ENCODE measurements at places on chromosomes 2 and 18.

DNA sequence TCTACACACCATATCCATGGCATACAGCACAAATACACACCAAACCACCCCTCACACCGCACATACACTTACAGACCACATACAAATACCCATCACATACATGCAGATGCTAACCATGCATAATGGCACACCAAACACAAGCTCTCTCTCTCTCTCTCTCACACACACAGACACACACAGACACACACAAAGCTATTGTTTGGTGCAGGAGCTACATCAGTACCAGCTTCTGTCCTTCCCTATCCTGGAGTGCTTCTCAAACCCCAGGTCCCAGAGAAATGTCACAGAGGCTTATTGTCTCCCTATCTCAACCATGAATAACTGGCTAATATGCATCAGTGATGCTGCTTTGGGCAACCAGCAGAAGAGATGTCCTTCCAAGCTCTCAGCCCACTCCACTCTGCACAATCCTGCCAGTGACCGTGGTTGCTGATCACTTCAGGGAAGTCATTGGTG lies 36.5 kb upstream of the ST3GAL5 start:
- no peak for DNase-seq

- no peak for DNase-seq
These were observed 408.7 kb upstream of the NRP2 start for GRCh38 chr2:205273627-205274026.

DNA sequence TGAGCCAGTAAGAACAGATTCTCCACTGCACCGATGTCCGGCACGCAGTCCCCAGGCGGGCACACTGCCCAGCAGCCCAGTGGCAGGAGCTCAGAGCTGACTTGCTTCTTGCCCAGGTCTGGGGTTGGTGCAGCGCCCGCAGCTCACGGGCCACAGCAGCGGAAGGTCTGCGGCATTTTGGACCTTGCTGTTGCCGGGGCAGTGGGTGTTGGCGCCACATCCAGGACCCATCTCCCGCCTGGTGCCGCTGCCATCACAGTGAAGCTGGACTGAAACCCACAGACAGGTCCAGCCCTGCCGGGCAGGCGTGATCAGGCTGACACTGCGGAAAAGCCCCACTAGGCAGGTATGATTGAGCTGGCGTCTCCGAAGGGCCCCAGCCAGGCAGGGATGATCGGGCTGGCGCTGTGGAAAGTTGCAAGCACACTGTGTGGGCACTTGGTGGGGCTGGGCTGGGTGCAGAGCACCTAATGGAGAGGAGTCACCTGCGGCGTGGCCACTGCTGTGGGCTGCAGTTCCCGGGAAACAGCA lies 75.5 kb downstream of the SLC66A2 start:
- no peak for DNase-seq

- DNase-seq, result peak; percentile 2
These were observed 246.1 kb downstream of the EXOC6B start for GRCh38 chr2:72579591-72580180.

- DNase-seq, result no peak
These were observed 1.1 kb downstream of the ID2 start for GRCh38 chr2:8682719-8683667.
